ENCODE measurements at places on chromosomes 3 and 15.

DNA sequence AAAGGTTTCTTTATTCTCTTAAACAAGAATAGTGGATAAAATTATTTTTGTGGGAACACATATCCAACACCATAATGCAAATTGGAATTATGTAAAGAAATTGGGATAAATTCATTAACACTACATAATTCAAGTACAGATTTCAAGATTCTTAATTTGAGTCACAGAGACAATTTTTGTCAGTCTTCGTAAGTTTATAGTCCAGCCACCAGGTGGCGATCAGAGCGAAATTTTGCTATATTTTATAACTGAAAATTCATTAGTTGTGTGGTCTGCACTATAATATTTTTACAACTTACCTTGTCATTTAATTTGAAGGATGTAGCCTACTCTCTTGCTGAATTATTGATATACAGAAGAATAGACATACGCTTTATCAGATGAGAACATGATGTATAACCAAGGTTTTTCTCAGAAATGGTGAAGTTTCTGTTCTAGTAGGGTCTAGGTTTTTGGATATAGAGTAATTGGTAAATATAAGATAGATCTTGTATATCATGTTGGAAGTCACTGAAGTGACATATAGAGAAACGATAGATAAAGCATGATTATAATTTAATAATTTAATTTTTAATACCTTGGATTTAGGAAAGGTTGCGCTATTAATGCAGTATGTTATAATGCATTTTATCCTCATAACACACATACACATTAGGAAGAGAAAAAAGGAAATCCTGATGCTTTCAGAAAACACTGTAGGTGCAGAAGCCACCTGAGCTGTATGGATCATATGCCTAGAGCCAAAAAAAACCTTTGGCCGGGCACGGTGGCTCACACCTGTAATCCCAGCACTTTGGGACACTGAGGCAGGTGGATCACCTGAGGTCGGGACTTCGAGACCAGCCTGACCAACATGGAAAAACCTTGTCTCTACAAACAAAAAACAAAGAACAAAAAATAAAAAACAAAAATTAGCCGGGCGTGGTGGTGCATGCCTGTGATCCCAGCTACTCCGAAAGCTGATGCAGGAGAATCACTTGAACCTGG, 31.7 kb downstream of the PLSCR4 start:
- DNase-seq, result no peak

GRCh38 chr3:9205345-9206143, 43.9 kb downstream of the SRGAP3 start:
- DNase-seq, result no peak

DNA sequence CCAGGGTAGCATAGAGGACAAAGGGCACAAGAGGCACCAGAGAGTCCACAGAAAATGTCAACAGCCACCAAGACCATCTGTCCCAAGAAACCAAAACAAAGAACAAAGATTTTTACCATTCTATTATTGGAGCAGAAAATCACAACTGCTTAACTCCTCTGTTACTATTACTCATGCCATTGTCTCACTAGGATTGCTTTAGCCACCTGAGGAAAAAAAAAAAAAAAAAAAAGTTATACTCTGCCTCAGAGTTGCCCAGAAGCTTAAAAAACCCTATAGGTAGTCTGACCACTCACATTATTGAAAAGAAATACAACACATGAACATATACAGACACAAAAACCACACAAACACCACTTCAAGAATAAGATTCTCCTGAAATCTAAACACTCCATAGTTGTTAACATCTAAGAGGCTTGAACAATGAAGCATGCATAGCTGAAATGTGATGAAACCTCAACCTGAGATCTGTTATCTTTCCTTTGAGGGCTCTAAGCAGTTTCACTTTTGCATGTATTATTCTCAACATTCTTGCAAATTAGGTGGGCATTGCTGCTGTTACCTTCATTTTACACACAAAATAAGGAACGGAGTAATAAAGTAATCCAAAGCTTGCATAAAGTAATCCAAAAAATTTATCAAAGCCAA, 85.4 kb downstream of the IGSF11 start:
- DNase-seq, result no peak

DNA sequence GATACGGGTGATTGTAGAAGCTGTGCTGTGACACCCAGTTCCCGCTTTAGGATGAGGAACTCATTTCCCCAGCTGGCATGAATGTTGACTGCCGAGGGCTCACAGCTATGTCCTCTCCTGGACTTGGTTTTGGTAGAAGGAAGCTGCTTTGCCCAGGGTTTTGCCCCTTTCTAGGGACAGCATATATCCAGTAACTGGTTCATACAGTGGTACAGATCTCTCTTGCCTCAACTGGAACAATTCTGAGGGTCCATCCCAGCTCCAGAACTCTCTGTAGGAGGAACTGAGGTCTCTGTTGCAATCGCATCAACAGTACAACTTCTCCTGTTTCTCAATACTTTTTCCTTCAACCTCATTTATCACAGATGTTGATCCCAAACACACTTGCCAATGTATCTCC, 54.5 kb upstream of the FNDC3B start:
- DNase-seq, result no peak

DNA sequence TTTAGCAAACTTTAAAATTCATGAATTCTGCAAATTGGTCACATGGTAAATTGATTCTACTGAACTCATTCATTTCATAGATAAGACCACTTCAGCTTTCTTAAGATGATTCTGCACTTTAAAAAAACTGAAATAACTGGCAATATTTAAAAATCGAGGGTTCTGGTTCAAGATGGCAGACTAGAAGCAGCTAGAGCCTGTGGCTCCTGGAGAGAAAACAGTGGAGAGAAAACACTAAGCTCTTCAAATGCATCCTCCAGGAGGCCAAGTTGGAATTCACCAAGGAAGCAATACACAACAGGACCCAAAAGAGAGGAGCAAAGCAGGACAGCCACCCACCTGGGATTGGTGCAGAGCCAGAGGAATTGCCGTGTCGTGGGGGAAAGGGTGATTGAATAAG, 132.1 kb downstream of the SPATA16 start:
- DNase-seq, result no peak

DNA sequence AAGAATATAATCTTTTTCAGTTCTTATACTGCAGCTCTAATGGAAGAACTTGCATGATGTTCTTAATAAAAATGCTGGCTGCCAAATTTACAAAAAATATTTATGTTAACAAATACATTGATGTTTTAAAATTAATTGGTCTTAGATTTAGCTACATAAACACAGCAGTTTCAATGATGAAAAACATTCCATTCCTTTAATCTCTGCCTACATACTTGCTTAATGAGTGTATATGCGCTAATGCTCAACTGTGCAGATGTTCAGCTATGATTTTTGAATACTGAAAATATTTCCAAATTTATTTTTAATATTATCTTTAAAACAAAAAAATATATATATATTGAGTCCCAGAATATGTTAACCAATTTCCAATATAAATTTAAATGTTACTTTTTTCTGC, 867.4 kb downstream of the ROBO1 start:
- DNase-seq, result no peak

- DNase-seq, result no peak
These were observed 10.4 kb downstream of the KPNA4 start for GRCh38 chr3:160554980-160555379.
